Fibroblast of upper back skin (primary cell): ENCODE measurements at places on chromosomes 12 and 14.

DNA sequence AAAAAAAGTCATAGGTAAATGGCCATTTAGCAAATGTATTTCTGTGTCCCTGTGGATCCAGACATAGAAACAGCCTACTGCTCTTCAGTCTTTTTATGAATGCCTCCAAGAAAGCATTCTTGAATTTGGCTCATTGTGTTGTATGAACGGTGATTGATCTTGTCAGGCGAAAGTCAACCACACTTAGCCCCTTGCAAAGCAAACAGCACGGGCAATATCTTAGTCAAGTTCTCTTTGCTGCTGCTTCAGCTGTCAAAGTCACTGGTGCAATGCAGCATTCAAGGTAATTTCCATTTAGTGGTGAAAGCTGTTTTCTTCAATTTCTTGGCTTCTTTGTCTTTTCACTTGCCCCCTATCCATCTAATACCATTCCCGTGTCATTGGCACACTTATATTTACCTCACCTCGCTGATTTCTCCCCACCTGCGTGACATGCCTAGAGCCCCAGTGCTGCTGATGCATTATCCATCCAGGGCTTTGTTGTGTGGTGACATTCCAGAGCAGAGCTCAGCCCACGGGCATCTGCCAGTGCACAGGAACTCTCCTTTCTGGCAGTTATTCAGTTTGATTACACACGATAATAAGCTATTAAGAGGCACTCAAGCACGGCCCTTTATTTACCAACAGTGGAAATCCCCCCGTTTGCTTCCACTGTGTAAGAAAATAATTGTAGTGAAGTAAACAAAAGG lies 362.3 kb upstream of the NOVA1 start:
- no peak for DNase-seq

DNA sequence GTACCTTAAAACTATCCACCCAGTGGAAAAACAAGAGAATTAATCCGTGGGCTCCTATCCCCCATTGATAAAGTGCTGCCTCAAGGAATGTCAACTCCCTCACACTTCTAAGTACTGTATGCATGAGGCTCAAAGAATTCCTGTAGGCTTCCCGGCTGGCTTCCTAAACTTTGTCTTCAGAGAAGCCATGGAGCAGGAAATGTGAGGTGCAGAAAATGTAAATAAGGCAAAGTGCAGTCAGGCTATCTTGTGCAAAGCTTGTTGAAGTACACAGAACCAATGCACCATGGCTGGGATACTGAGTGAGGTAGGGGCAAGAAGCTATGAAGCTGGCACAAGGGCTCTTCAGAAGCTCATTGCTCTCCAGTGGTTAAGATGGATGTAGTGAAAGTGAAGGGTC lies 611.0 kb downstream of the FSCB start:
- no peak for DNase-seq

DNA sequence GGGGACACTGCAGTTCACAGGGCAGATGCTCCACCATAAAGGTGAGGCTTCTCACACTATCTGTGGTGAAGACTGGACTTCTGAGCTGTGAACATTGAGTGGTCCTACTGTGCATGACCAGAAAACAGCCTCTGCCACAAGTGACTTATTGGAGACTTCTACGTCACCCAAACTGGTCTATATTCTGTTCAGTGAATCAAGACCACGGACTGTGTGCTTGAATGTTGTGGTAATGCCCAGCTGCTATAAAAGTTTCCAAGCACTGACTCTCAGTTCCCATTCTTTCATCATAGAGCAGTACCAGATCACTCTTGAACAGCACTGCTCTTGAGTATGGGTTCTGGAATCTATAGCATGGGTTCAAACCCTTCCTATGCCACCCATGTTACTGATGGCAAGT lies 4.8 kb upstream of the PLEK2 start:
- DNase-seq = no peak

DNA sequence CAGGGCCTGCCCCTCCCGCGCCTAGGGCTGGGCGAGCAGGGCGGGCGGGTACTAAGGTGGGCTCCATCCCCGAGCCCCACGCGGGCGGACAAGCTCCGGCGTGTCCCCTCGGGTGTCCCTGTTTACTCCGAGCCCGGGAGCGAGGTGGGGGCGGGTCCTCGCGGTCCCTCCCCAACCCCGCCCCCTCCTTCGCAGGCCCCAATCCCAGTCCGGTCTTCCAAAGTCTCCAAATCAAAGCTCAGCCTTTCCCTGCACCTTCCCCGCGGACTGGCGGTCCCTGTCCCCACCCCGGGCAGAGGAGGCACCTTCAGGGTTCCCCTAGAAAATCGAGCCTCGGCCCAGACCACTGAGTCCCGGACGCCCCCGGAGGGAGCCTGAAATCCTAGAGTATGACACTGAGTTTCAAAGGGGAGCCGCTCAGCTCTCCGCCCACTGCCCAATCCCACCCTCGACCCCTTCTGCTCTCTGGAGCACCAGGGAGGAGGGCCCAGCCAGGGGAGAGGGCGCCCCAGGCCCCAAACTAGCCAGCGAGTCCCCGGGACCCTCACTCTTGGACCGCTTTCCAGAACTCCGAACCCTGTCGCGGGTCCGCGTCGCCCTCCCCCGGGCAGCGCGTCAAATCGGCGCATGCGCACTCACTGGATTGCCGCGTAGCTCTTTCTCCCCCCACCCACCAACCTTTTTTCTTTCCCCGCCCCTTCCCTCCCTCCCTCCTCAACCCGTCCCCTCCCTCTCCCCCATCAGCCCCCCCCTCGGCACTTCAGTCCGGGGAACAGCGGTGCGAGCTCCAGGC lies at the start of gene LRP1:
LRP1 (plus strand) TSS at position 758 of the 793 bp plus-strand sequence. CDS start 482 bp downstream, outside the sequence.
- DNase-seq = peak; percentile 86

DNA sequence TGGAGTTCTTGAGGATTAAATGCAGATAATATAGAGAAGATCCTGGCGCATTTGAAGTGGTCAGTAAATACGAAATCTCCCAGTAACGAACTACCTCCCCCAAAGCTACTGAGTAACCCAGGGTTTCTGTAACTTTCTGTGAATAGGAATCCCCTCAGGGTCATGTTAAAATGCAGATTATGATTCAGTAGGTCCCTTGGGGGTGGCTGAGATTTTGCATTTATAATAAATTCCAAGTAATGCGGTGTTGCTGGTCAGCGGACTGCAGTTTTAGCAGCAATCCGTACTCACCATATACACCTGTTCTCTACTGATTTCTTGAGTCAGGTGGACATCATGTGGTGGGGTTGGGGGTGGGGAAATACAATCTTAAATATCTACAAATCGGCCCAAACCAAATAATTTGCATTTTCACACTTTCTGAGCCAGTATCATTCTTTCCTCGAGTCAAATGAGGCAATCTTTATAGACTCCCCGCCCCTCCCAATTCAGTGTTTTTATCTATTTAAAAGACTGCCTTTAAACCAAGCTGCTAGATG lies 868 bp downstream of the SPATA7 start:
- DNase-seq = no peak

DNA sequence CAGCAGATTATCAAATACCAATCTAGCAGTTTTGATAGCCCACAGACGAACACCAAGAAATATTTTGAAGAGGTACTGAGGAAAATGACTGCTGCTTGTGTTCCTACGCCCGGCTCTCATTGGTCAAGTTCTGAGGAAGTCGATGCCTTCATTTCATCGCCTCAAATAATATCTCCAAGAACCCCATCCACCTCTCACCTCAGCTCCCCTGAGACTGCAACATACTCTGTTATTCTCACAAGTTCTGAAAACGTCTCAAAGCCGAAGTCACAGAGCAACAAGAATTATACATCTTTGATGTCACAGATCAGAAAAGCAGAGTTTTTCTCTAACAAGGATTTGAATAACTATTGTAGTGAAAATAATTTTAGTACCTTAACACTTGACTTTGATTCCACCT lies 55.5 kb upstream of the BCAT1 start:
- no peak for DNase-seq

- peak; percentile 34 for DNase-seq
Observed at GRCh38 chr12:110282956-110283817, 2.1 kb downstream of the ATP2A2 start.

DNA sequence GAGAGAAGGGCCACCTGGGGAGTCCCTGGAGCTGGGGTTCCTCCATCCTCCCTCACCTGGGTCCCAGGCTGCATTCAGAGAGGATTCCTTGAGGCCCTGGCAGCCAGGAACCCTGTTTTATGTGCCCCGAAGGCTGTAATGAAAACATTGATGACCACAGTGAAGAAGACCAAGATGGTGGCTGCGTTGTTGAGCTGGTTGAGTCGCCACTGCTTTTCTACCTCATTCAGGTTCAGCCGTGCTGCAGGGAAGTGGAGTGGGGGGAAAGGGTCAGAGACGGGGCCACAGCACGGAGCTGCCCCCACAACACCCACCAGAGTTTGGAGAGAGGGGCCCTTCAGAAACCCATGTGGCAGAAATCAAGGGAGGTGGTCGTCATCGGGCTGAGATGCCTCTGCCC lies 98.1 kb downstream of the NINJ2 start:
- no peak for DNase-seq

- no peak for DNase-seq
Observed at GRCh38 chr14:63659726-63660125, 18.1 kb upstream of the WDR89 start.

DNA sequence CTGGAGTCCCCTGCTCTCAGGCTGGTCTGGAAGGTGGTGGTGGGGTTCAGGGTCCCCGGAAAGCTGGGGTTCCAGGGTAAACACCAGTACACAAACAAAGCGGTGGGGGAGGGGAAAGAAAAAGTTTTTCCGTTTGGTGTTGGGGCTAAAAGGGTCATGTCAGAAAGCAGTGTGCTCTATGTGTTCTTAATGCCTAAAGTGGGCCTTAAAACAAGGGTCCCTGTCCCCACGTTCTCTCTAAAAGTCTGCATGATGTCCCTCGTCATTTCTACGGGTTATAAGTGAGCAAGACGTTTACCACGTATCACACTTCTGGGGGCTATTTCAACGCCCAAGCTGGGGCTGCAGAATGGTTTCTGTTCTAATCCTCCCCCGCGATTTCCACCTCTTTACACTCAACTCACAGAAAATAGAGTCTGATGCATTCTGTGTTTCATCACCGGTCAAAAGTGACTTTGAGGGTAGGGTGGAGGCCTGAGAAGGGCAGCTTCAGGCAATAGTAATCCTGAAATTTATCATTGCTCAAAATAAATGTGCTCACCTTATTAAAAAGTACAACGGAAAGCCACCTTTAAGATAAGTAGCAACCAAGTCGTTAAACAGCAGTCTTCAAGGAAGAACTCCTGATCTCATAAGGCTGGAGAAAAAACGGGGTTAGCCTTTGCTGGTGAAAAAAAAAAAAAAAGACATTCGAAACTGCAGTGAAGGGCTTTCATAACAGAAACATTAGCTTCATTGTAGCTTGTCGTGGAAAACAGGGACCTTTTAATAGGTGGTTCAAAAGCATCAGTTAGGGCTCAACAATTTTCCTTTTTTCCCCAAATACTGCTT lies 63.9 kb upstream of the PTGR2 start:
- DNase-seq = peak; percentile 25

DNA sequence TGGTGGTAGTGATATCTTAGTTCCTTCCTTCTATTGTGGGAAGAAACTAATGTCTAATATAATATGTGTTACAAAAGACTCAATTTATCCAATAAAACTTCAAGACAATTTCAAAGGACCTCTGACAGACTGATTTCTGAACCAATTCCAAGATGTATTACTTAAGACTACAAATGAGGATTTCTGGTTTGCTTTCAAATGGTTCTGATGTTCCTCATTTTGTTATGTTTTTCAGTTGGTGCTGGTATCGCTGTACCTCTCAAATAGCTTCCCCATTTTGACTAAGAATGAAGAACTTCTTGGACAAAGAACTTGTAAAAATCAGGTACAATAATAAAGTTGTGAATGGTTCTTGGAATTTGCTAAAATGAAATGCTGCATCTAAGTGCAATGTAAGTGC lies 19.4 kb upstream of the MBIP start:
- no peak for DNase-seq

DNA sequence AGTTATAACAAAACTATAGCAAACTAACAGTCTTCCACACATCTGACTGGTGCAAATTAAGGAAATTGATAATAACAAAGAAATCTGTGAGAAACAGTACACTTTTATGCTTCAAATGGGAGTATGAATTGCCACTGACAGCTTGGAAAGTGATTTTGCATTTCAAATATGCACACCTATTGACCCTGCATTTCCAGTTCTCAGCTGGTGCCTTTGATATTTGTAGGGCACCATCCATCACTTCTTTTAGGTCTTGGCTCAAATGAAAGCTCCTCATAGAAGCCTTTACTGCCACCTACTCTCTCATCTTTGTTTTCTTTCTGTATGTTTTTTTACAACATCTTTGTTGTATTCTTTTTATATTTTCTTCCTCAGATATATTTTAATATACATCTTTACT lies 125.1 kb downstream of the ST8SIA1 start:
- no peak for DNase-seq

DNA sequence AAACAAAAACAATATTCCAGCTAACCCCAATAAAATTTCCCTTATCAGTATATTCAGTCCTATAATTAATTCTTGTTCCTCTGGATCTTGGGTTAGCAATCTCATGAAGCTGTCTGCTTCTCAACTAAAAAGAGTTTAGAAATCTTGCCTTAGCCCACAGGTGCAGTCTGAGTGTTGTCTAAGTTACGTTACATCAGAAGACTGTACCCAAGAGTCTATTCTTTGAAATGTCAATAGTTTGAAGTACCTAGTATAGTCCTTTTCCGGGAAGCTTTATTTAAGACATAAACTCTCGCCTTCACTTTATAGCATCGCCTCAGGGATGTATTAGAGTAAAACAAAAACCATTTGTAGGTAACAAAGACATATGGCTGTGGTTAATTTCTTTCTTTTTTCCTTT lies 465.1 kb downstream of the FUT8 start:
- no peak for DNase-seq
